Fibroblast of the aortic adventitia (primary cell): ENCODE measurements at places on chromosomes 2 and 18. TPM values are rescaled to one million over a fixed set of nuclear protein-coding genes. Genes with fewer than 3 reads are reported as not detected.

DNA sequence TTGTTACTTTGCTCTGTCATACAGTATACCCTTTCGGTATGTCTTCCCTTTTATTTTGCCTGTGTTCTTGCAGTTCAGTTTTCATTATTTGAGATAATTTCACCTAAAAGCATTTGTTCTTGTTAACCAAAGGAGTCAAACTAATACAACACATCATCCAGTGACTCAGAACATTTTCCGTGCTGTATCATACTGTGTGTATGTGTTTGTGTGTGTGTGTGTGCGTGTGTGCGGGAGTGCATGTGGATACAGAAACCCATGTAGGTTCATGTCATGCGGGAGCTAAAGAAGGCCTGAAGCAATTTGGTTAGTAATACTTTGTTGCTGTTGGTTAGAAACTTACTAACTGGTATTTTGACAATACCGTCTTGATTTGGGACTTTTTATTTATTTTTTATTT, 60.0 kb downstream of the CEP192 start:
- no peak for DNase-seq

DNA sequence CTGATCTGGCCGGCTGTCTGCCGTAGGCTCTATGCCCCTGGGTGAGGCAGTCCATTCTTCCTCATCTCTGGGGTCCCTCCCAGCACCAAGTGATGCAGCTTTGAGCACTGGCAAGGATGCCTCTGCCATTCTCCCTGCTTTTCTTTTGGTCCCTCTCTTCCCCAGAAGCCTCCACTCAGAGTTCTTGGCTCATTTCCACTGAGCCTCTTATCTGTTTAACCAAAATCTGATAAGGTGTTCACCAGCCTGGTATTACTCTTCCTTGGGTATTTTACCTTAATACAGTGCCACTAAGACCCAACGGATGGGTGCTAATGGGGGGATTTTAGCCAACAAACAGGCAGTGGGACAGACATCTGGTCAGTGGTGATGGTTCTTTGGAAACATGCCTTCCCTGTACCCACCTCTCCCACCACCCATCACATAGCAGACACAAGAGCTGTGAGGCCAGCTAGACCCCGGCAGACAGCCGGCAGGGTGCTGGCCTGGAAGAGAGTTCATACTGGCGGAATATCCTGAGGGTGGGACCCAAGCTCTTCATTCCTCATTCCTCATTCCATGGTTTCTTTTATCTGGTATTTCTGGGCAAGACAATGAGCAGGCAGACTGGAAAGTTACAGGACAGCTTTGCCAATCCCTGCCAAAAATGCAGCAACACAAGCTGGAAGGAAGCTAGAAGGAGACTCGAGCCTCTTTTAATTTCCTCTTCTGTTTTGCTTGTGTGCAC, 34.6 kb downstream of the ZBTB7C start:
- peak; percentile 68 for DNase-seq

DNA sequence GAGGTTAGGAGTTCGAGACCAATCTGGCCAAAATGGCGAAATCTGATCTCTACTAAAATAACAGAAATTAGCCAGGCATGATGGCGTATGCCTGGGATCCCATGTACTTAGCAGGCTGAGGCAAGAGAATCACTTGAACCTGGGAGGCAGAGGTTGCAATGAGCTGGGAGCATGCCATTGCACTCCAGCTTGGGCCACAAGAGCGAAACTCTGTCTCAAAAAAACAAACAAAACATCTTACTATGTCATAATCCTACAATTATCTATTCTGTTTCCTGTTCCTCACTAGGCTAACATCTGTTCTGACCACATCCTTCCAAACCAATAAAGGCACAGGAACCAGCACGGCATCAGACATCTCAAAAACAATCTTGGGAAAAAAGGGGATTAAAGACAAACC, 361.8 kb upstream of the UBE2E3 start:
- no peak for DNase-seq

The LONRF2 gene
- 1.8 and 2.0 TPM in 2 replicates for total RNA-seq
